ENCODE measurements at places on chromosomes 12 and 14.
A peak's percentile ranks its signal among the peaks of the same experiment; 100 is the strongest.

DNA sequence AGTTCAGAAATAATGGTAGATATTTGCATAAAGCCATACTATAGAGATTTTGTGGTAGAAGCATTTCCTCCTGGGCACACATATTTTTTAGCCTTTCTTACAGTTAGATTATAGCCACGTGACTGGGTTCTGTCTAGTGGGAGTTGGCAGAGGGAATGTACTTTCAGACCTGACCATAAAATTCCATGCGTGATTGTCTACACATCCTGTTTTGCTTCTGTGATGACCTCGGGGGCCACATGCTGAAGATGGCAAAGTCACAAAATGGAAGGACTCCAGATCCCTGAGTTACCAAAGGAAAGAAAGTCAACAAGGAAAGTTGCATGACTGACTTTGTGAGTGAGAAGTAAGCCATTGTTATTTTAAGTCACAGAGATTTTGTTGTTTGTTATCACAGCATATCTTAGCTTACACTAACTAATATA is 14.6 kb upstream of the MIA2 start:
- no peak for DNase-seq

DNA sequence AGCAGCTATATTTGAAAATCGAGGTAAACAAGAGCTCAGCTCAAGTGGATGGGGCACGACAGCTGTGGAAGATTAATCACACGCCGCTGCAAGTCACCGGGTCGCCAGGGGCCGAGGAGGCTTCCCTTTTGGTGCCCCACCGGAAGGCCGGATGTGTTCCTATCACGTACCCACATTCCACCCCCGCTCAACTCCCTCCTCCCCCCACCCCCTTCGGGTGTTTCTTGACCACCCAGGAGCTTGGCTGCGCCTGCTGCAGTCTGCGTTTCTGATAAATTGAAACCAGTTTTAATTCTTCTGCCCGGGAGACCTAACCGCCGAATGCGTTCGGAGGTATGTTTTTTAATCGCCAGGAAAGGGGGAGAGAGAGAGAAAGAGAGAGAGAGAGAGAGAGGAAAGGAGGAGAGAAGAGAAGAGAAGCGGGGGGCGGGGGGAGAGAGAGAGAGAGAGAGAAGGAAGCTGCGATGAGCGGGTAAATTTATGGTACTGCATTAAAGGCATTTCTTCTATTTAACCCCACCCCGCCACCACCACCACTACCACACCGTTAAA is 1.8 kb downstream of the SLC8A3 start:
- DNase-seq: no peak

- DNase-seq: no peak
Measured at GRCh38 chr12:2651068-2651965, 143.5 kb upstream of the FKBP4 start.

- no peak for DNase-seq
Measured at GRCh38 chr12:29980304-29980703, 196.6 kb upstream of the TMTC1 start.

DNA sequence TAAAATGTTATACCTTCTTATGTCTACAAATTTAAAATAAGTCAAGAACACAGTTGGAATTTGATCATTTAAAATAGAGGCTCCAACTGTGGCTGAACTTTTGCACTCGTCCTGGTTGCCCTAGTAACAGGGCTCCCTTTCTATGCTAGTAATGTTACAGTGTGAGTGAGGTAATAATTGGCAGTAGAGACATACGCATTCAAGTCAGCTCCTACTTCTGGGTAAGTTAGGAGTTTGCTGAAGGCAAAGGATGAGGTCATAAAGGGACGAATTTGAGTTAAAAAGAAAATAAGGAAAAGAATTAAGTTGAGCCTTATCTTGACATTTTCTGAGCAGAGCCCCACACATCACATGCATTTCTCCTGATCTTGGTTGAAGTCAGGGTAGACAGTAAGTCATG is 129.1 kb downstream of the TMEM117 start:
- DNase-seq: peak; percentile 12

DNA sequence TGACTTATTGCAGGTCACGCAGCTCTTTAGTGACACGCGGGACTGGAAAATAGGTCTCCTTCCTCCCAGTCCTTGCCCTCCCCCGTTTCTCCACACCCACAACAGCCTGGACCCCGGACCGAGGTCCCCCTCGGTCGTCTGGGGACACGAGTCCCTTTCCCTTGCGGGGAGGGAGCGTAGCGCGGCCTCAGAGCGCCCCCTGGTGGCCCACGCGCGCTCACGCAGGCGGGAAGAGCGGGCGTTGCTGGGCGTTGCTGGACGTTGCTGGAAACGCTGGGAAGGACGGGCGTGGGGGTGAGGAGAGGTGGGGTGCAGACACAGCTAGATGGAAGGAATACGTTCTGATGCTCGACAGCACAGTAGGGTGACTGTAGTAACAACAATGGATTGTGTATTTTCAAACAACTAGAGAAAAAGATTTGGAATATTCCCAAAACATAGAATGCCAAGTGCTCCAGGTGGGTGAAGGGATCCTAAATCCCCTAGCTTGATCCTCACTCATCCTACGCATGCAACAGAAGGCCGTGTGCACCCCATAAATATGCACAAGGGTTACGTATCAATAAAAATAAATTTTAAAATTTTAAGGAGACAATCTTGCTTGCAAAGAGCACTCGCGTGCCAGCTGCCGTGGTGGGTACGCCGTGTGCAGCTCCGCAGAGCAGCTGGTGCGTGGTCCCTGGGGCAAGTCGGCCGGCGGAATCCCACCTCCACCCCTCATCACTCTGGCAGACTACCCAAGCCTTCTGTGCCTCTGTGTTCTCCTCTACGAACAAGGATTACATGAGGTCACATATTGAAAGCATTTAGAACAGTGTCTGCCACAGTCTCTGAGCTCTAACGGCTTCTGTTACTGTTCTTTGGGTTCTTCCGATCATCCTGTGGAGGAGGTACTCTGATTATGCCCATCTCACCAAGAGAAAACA is 87.4 kb downstream of the B4GALNT3 start:
- DNase-seq: peak; percentile 34

DNA sequence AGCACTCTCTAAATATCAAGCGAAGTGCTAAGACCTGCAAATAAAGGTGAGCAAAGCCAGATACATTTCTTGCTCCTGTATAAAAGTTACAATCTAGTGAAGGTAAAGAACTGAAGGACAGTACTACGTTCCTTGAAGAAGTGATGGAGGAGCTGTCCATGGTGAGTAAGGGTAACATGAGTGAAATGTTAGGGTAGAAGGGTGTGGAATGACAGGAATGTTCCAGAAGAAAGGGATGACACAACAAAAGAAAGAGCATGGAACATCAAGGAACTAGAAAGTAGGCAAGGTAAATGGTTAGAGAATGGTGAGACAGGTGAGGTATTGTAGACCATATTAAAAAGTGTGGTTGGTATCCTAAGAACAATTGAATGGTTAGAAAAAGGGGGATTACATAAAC is 272.4 kb downstream of the ACSS3 start:
- no peak for DNase-seq

DNA sequence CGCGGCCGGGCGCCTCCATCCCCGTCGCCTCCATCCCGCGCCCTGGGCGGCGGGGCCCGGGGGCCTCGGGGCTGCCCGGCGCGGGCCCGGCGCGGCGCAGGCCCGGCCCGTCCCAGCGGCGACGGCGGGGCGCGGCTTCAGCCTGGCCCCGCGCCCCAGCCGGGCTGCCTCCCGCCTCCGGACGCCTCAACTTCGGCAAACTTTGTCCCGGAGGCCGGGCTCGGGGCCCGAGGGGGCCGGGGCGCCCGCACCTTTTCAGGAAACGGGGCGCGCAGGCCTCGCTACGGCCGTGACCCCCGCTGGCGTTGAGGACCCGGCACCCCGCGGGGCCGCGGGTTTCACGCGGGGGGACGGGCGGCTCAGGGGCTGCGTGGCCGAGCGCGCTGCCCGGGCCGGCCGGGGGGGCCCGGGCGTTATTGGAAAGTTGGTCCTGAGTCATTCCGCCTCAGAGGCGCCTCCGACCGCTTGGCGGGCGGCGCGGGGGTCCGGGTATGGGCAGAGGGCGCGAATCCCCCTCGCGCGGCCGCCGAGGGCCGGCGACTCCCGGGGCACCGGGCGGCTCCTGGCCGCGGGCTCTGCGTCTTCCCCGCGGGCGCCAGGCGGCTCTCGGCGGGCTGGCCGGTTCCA is 575 bp downstream of the TRAF3 start:
- DNase-seq: no peak

DNA sequence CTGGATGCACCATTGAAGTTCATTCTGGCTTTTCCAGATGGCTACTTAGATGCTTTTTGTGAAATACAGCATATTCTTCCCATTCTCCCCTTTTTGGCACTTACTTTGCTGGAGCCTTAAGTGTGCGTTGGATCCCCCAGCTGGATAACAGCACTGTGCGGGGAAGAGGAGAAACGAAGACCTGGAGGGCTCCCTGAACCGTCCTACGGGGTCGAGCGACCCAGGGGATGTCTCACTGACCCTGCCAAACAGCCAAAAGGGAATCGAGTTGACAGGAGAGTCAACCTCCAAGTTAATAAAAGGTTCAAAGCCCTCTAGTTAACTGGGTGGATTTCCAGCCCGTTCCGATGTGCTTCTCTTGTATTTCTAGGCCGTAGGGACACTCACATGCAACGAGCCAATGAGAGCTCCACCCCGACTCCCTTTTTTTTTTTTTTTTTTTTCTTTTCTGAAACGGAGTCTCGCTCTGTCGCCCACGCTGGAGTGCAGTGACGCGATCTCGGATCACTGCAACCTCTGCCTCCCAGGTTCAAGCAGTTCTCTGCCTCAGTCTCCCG is 1.0 kb upstream of the CAMKK2 start:
- no peak for DNase-seq

DNA sequence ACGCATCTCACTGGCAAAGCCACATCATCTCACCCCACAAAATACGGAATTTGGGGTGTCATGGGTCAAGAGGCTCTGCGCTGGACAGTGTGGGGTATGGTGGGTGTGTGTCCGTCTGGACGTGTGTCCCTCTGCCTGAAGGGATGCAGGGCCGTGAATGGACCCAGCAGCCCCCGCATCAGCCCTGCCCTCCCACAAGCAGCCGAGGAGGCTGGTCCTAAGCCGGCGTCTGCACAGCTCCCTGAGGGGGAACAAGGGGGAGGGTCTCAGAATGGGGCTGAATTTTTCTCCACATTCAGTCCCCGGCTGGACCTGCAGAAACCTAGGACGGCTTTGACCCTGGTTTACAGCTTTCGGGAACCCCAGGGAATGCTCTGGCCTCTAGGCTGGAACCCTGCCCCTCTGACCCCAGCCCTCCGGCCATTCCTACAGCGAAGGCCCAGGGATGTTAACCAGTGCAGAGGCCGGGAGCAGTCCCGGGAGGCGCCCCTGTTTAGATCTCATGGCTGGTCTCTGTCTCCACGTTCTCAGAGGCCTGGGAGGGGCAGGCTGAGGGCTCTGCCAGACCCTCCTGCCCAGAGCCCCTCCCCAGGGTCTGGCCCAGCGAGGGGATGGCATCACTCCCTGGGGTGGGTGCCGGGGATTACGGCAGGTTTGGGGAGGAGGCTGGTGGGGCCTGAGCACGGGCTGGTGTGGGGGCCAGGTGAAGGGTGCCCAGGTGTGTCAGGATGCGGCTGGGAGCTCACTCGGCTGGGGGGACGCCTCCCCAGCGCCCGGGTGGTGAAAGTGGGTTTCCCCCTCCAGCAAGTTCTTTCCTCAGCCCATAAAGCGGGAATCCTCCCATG is 156.5 kb upstream of the C14orf180 start:
- DNase-seq: no peak

GRCh38 chr12:128387811-128388422 is 120.9 kb downstream of the TMEM132C start:
- no peak for DNase-seq

DNA sequence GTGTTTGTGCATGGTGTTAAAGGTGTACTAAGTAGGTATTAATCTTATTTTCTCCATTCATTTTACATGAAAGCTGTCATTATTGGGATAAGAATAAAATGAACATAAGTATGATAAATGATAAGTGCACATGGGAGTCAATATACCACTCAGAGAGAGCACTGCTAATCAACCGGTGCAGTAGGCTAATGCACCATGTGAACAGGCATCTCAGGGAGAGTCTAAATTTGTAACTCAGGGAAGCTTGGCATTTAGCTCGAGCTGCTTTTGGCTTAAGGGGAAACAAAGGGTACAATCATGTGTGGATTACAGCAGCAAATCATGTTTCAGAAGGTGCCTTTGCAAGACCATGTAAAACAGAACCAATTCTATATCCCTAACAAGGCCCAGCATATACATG is 127.4 kb downstream of the MGST1 start:
- no peak for DNase-seq

DNA sequence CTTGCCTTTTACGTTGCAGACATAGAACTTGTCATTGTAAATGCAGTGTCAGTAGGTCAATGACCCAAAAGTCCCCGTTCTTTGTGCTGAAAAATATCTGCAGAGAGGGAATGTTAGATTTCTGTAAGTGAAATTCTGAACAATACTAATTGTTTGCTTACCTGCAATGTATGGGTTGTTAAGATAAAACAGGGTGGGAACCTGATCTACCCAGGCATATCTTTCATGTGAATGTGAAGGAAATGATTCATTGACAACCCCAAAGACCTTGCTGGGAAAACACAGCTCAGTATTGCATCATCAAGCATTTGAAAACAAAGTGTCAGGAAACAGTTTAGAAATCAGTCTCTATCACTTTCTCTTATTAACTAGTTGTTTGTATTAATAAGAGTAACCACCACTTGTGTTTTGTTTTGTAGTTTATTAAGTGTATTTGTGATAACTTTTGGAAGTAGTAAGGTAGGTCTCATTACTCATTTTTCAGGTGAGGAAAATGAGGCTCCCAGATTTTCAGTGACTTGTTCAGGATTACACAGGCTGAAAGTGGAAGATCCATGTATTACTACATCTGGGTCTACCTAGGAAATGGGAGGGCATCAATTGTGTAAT is 57.9 kb upstream of the SLC38A2 start:
- DNase-seq: no peak

- no peak for DNase-seq
Measured at GRCh38 chr12:45680362-45680761, 49.1 kb upstream of the ARID2 start.

GRCh38 chr12:93230326-93230720 is 147.4 kb upstream of the NUDT4 start:
- no peak for DNase-seq

- no peak for DNase-seq
Measured at GRCh38 chr12:14562279-14562678, 5.4 kb downstream of the PLBD1 start.

- DNase-seq: no peak
Measured at GRCh38 chr12:47828008-47828975, 8.6 kb upstream of the HDAC7 start.

- peak; percentile 79 for DNase-seq
Measured at GRCh38 chr12:64181430-64182291, 40.4 kb downstream of the KICS2 start.

- DNase-seq: no peak
Measured at GRCh38 chr12:10939163-10939562, at the start of gene TAS2R14. TSS of gene TAS2R14 (minus strand) at chr12:10939263. CDS start at chr12:10939207, 56 bp downstream.
